Stimulated activated CD8-positive, alpha-beta memory T cell treated with anti-CD3 and anti-CD28 coated beads, Interleukin-4, amount 100 ng/mL, for 24 hours (primary cell): ENCODE measurements at places on chromosomes 2 and 18.
A peak's percentile ranks its signal among the peaks of the same experiment; 100 is the strongest.

- no peak for DNase-seq
Observed at GRCh38 chr18:79938196-79938595, 13.3 kb downstream of the SLC66A2 start.

- no peak for DNase-seq
Observed at GRCh38 chr2:128411431-128411830, 92.8 kb upstream of the HS6ST1 start.

DNA sequence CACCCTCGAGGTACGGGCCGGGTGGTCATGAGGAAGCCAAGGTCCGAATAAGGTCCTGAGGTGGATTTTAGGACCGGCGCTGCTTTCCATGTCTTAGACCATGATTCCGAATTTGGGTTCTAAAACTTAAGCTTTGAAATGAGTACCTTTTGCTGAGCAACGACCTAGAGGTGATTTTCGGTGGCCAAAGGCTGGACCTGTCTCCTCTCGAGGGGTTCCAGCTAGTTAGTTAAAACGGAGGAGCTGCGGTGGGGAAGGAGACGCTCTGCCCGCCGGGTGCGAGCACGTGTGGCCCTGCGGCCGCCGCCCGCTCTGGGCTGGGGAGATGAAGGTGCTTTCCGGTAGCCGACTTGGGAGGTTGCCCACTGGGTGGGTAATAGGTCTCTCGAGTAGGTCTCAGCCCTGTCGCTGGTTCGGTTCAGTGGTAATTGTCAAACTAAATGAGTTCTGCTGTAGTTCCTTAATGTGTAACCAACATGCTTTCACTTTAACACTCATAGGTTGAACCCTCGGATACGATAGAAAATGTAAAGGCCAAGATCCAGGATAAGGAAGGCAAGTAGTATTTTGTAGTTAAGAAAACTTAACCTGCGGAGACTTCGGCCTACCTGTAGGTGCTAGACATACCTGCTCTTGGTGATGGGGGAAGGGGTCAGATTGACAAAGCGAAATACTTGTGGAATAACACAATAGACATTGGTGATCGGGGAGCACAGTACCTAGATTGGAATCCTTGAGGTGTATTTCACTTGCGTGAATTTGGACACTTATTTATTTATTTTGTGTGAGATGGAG lies 572 bp downstream of the RPS27A start:
- no peak for DNase-seq

DNA sequence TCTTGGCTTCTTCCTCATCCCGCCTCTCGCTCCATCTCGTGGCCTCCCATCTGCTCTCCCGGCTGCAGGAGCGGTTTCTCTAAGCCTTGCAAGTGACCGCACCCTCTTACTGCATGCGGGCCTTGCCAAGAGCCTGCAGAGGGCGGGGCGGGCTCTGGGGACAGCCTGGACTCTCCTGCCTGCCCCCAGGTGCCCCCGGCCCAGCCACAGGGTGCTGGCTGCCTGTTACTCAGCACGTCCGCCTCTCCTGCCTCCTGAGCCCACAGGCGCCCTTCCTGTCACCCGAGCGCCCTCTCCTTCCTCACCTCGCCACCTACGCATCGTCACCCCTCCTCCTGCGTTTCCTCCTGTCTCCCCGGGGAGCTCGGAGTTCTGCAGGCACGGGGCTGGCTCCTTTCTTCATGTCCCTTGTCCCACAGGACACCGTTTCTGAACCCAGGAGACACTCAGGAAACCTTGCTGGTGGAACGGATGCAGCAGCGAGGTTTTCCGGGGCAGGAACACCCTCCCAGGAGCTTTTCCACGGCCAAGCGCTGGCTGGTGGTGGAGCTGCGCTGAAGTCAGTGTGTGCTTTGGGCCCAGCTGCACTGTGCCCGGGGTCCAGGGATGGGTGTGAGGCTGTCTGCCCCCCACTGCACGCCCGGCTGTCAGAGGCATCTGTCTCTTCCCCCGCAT lies 28.5 kb downstream of the HPCAL1 start:
- DNase-seq = peak; percentile 59

DNA sequence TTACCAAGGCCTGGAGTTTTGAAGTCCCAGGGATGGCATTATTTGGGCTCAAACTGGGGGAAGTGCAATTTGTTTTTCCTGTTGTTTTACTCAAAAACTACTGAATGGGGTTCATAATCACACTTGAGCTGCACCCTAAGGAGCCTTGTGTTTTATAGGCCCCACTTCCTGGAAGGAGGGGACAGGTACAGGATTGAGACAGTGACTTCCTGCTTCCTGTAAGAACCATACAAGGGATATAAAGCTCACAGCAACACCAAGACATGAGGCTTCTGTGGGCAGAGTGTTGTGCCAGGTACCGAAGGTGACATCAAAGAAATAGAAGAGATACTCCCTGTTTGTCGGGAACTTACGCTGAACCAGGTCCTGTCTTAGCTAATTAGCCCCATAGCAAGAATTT lies 70.4 kb upstream of the SKOR2 start:
- no peak for DNase-seq

DNA sequence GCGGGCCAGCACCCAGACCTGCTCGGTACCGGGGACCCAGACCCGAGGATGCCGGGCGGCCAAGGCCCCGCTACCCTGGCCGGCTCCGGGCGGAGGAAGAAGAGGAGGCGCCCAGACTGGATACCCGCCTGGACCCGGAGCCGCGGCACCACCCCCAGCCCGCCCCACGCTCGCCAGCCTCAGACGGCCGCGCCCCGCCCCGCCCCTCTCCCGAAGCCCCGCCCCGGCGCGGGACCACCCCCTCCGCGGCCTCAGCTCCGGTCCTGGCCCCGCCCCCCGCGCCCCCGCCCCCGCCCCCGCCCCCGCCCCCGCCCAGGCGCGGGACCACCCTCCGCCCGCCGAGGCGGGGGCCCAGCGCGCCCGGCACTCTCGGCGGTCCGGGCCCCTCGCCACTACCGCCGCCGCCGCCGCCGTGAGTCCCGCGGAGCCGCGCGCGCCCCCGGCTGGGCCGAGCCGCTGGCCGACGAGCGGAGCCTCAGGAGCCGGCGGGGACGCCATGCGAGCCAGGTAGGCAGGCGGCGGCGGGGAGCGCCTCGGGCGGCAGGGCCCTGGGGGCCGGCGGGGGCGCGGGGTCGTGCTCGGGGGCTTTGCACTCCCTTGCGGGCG lies at the start of gene SH3BP4:
Gene SH3BP4 (plus strand): TSS at position 354 of the 606 bp plus-strand sequence. CDS start 82,986 bp downstream, outside the sequence.
- DNase-seq = peak; percentile 8
